ENCODE measurements at places on chromosomes 1 and 21. TPM values are rescaled to one million over a fixed set of nuclear protein-coding genes. Genes with fewer than 3 reads are reported as not detected.
A peak's percentile ranks its signal among the peaks of the same experiment; 100 is the strongest.

RNF186 gene
- not detected for total RNA-seq

PCSK9 gene
- total RNA-seq: 0.34 TPM

KMO gene
- not detected for total RNA-seq

MSH4 gene
- total RNA-seq: not detected

CHI3L1 gene
- total RNA-seq: 100 TPM

IRF2BP2 gene
- 195 TPM for total RNA-seq

STRIP1 gene
- 43.0 TPM for total RNA-seq

TCHH gene
- 18.6 TPM for total RNA-seq

NBPF6 gene
- total RNA-seq: not detected

CTTNBP2NL gene
- total RNA-seq: 47.9 TPM

NEGR1 gene
- total RNA-seq: 3.5 TPM

RGS7 gene
- not detected for total RNA-seq

GBP6 gene
- total RNA-seq: 0.64 TPM

DNA sequence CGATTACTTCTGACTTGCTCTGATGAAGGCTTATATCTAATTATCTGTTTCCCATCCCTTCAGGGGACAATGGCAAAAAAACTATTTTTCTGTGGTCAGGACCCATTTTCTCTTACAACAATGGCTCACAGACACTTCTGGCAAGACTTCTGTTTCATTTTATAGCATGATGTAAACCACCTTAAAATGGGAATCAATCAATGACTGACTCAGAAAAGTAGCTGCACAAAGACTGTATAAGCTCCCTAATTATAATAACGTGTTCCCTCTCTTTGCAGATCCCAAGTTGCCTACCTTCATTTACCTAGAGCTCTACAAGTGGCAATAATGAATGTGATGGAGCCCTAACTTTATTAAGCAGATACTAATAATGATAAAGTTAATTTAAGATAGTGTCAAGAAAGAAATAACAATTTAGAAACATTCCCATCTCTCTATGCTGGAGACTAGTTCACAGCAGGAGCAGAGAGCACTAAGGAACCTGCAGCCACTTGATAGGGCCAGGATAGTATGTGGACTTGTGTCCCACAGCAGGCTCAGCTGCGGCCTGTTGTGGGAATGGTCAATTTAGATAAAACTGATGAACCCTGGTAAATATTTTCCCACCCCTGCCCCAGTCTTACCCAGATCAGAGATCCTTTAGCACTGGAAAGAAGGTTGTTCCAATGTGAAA, 538 bp downstream of the GBP2 start:
- no peaks in the 10 kb centered on the region for H3K27me3 ChIP-seq
- peak overlapping the region; percentile 87 for H3K27ac ChIP-seq
- H3K36me3 ChIP-seq: peaks cover 15% of the 10 kb centered on the region
- H3K4me3 ChIP-seq: peak overlapping the region; percentile 56
- DNase-seq: no peak

DNA sequence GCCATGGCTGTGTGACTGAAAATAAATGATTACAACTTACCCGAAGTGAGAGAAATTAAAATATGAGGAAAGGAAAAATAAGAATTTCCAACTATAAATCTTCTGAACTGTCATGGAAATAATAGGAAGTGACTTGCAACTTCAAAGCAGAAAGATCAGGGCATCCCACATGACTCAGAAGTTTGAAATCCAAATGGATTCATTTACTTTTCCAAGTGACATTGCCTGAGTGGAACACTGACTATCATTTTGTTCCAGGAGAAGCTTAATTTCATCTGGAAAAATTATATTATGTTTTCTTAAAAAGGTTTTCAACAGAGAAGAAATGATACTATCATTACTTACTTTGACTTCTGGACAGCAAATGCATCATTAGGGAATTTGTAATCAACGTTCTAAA, 110.8 kb downstream of the GREM2 start:
- no peaks in the 10 kb centered on the region for H3K4me1 ChIP-seq
- no peaks in the 10 kb centered on the region for H3K27me3 ChIP-seq
- DNase-seq: no peak
- no peaks in the 10 kb centered on the region for H3K36me3 ChIP-seq
- H3K27ac ChIP-seq: peak overlapping the region; percentile 24

GRCh38 chr21:28375708-28376385, 616.8 kb downstream of the LTN1 start:
- H3K27me3 ChIP-seq: no peaks in the 10 kb centered on the region
- H3K4me3 ChIP-seq: no peak overlapping the region
- no peak for DNase-seq
- H3K36me3 ChIP-seq: no peaks in the 10 kb centered on the region
- H3K4me1 ChIP-seq: no peaks in the 10 kb centered on the region
- H3K27ac ChIP-seq: no peak overlapping the region

- H3K27ac ChIP-seq: no peak overlapping the region
- DNase-seq: no peak
- no peak overlapping the region for H3K4me3 ChIP-seq
- H3K27me3 ChIP-seq: no peaks in the 10 kb centered on the region
Observed at GRCh38 chr1:191907121-191907520, 251.1 kb upstream of the RGS18 start.

DNA sequence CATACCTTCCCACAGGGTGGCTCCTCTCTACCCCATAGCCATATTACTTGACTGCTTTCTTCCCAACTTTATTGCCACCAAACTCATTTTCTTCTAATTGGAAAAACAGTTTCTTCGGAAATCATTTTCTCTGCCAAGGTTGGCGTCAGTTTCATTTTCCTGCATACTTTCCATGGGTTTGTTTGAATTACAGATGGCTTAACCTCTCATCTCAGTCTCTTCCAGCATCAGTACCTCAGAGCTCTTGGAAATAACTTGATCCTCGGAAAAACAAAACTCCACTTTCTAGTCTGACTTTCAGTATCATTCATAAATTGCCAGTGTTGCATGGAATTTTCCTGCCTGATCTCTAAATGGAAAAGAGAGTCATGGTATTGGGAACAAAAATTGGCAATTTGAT, 20.3 kb upstream of the PRDM2 start:
- no peaks in the 10 kb centered on the region for H3K27me3 ChIP-seq
- H3K36me3 ChIP-seq: no peaks in the 10 kb centered on the region
- H3K4me1 ChIP-seq: no peaks in the 10 kb centered on the region
- no peak for DNase-seq
- no peak overlapping the region for H3K27ac ChIP-seq
- H3K4me3 ChIP-seq: no peak overlapping the region

- peaks cover 97% of the 10 kb centered on the region for H3K36me3 ChIP-seq
- no peak overlapping the region for H3K4me3 ChIP-seq
- peaks cover 59% of the 10 kb centered on the region for H3K4me1 ChIP-seq
- no peak for DNase-seq
- no peaks in the 10 kb centered on the region for H3K27me3 ChIP-seq
Observed at GRCh38 chr1:156477526-156478249, 22.9 kb downstream of the MEF2D start.

GRCh38 chr1:54716299-54717047, 812 bp downstream of the TTC4 start:
- H3K4me3 ChIP-seq: peak overlapping the region; percentile 95
- no peaks in the 10 kb centered on the region for H3K27me3 ChIP-seq
- H3K27ac ChIP-seq: peak overlapping the region; percentile 85
- no peak for DNase-seq
- peaks cover 20% of the 10 kb centered on the region for H3K4me1 ChIP-seq
- H3K36me3 ChIP-seq: peaks cover 31% of the 10 kb centered on the region

DNA sequence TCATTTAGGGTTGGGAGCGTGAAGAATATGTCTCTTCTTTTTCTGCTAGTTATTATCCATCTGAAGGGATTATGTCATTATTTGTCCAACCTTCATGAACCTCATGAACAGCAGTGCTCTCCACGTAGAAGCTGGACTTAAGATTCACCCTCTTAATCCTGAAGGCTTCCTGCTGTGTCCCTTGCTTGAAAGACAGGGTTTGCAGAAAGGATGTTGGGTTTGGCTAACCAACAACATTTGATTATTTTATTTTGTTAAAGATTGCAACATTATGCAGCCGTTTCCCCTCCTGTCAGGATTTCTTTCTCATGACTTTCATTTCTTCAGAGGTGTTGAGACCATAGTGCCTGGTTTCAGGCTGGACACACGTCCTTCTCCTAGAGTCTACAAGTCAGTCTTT, 75.2 kb downstream of the NGF start:
- no peak overlapping the region for H3K4me3 ChIP-seq
- H3K36me3 ChIP-seq: no peaks in the 10 kb centered on the region
- H3K4me1 ChIP-seq: no peaks in the 10 kb centered on the region
- H3K27ac ChIP-seq: no peak overlapping the region
- no peaks in the 10 kb centered on the region for H3K27me3 ChIP-seq

GRCh38 chr1:24476571-24476970, 26.1 kb upstream of the RCAN3 start:
- no peaks in the 10 kb centered on the region for H3K27me3 ChIP-seq
- no peaks in the 10 kb centered on the region for H3K36me3 ChIP-seq
- no peak overlapping the region for H3K27ac ChIP-seq

- peaks cover 8% of the 10 kb centered on the region for H3K27me3 ChIP-seq
- DNase-seq: peak; percentile 34
- no peak overlapping the region for H3K4me3 ChIP-seq
- H3K4me1 ChIP-seq: peaks cover 17% of the 10 kb centered on the region
- H3K36me3 ChIP-seq: no peaks in the 10 kb centered on the region
- H3K27ac ChIP-seq: no peak overlapping the region
Observed at GRCh38 chr1:31792116-31792515, 23.7 kb downstream of the SPOCD1 start.

GRCh38 chr1:13830170-13830569, 130.2 kb downstream of the PRDM2 start:
- H3K27me3 ChIP-seq: no peaks in the 10 kb centered on the region
- peaks cover 10% of the 10 kb centered on the region for H3K4me1 ChIP-seq
- no peak overlapping the region for H3K27ac ChIP-seq
- no peak overlapping the region for H3K4me3 ChIP-seq
- DNase-seq: no peak

GRCh38 chr1:180917306-180918065, 4.8 kb downstream of the KIAA1614 start:
- no peak overlapping the region for H3K27ac ChIP-seq
- H3K4me3 ChIP-seq: no peak overlapping the region
- H3K36me3 ChIP-seq: peaks cover 12% of the 10 kb centered on the region
- DNase-seq: no peak
- H3K4me1 ChIP-seq: no peaks in the 10 kb centered on the region

DNA sequence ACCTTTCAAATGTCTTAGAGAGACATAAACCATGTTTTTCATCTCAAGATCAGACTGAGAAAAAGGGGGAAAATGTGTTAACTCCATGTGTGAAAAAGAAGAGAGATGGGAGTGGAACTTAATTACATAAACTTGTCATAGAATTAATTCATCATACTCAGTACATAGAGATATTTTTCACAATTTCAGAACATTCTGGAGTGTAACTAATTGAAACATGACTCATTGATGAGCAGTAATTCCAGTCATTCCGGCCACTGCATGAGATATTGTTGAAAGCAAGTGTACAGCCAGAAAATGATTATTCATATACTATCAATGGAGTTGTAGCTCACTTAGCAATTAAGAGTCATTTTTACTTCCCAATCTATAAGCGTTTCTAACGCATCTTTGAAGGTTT, 739.3 kb downstream of the LTN1 start:
- H3K4me3 ChIP-seq: no peak overlapping the region
- no peak overlapping the region for H3K27ac ChIP-seq
- H3K36me3 ChIP-seq: no peaks in the 10 kb centered on the region
- no peaks in the 10 kb centered on the region for H3K27me3 ChIP-seq

- no peak for DNase-seq
- H3K4me3 ChIP-seq: no peak overlapping the region
- no peak overlapping the region for H3K27ac ChIP-seq
- H3K4me1 ChIP-seq: no peaks in the 10 kb centered on the region
- H3K27me3 ChIP-seq: no peaks in the 10 kb centered on the region
- no peaks in the 10 kb centered on the region for H3K36me3 ChIP-seq
Observed at GRCh38 chr1:101075926-101076325, 50.3 kb upstream of the DPH5 start.

DNA sequence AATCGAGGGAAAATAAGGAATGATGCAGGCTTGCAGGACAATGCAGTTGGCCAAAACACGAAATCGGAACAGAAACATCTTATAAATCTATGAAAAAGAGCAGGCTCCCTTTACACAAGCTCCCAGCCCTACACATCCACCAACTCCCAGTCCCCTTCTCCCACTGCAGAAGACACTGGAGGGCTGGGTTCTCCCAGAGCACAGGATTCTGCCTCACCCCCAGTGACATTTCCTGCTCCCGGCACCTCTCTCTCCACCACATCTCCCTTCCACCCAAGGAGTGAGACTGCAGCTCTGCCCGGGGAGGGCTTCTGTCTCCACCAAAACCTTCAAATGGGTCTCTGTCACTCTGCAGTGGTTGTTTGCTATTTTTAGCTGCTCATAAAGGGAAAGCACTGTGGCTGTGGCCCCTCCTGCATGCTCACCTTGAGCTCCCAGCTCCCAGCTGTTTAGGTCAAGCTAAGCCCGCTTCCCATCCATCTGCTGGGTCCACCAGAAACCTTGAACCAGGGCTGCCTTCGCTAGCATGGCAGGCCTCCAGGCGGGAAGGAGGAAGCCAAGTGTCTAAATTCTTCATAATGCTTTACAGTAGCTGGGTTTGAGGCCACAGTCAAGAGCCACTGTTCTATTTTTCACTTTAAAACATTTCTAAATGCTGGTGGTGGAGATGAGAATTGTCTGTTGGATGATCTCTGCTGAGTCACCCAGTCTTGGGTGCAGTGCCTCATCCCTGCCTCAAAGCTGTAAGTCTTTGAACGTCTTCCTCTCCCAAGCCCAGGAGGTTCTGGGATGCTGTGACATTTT, 3.3 kb upstream of the C2CD2 start:
- peaks cover 42% of the 10 kb centered on the region for H3K4me1 ChIP-seq
- no peaks in the 10 kb centered on the region for H3K36me3 ChIP-seq
- DNase-seq: peak; percentile 60
- peak overlapping the region; percentile 35 for H3K27ac ChIP-seq

DNA sequence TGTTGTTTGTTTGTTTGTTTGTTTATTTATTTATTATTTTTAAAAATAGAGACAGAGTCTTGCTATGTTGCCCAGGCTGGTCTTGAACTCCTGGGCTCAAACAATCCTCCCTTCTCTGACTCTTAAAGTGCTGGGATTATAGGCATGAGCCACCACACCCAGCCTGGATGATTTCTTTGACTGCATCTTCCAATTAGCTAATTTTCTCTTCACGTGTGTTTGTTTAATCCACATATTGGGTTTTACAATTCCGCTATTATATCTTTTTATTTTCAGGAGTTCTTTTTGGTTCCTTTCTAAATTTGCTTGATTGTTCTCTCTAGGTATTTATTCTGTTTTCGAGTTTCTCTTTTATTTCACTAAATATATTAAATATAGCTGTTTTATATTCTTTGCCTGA, 19.8 kb downstream of the SH3BGR start:
- H3K27me3 ChIP-seq: no peaks in the 10 kb centered on the region
- H3K4me3 ChIP-seq: no peak overlapping the region
- H3K4me1 ChIP-seq: no peaks in the 10 kb centered on the region
- no peaks in the 10 kb centered on the region for H3K36me3 ChIP-seq
- H3K27ac ChIP-seq: no peak overlapping the region

- H3K4me1 ChIP-seq: peaks cover 17% of the 10 kb centered on the region
- H3K27ac ChIP-seq: no peak overlapping the region
- no peak overlapping the region for H3K4me3 ChIP-seq
- no peak for DNase-seq
- no peaks in the 10 kb centered on the region for H3K36me3 ChIP-seq
- H3K27me3 ChIP-seq: no peaks in the 10 kb centered on the region
Observed at GRCh38 chr1:55060133-55060999, 21.0 kb downstream of the PCSK9 start.
